ENCODE measurements at places on chromosomes 1 and 21.

GRCh38 chr1:191734321-191734720 lies 423.9 kb upstream of the RGS18 start:
- no peak for DNase-seq

GRCh38 chr21:44527983-44528633 lies 11.9 kb downstream of the KRTAP10-1 start:
- no peak for DNase-seq

GRCh38 chr1:165408518-165408917 lies 36.4 kb downstream of the RXRG start:
- DNase-seq: no peak

DNA sequence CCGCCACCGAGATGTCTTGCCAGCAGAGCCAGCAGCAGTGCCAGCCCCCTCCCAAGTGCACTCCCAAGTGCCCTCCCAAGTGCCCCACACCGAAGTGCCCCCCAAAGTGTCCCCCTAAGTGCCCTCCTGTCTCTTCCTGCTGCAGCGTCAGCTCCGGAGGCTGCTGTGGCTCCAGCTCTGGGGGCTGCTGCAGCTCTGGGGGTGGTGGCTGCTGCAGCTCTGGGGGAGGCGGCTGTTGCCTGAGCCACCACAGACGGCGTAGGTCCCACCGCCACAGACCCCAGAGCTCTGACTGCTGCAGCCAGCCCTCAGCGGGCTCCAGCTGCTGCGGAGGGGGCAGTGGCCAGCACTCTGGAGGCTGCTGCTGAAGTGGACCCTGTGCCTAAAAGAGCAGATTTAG lies 1.4 kb downstream of the LCE1F start:
- no peak for DNase-seq

- DNase-seq: no peak
Measured at GRCh38 chr1:176976225-176976624, 188.3 kb downstream of the ASTN1 start.

DNA sequence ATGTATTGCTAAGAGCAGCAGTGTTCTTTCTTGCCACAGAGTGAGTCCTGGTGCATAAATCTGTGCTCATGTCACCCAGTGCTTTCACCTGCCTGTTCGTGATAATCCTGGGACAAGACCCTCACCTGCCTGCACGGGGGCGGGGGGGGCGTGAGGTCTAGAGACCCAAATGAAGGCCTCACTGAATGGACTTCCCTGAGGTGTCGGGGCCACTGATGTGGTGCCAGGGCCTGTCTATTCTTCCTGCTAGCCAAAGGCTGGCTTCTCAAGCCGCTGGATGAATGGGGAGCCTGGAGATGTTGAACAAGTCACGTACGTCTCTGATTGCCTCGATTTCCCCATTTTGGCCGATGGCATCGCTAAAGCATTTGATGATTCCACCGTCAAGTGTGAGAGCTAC lies 118.8 kb upstream of the IRF2BP2 start:
- DNase-seq: no peak

DNA sequence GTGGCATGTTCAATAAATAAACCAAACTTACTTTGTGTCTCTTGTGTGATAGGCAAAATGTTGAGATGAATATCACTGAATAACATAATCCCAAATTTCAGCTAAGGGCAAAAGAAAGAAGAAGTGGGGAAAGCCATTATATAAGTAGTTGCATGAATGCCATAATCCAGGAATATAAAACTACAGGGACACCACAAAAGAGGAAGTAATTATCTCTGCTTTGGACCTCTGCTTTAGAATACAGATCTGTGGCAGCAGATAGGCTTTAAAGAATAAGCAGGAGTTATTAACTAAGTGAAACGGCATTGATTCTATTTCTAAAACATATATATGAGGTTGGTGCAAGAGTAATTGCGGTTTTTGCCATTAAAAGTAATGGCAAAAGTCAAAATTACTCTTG lies 288.5 kb upstream of the SNX7 start:
- no peak for DNase-seq

- no peak for DNase-seq
Measured at GRCh38 chr21:19785941-19786340, 1212.3 kb upstream of the NCAM2 start.

GRCh38 chr1:121440993-121441392 lies 256.2 kb downstream of the SRGAP2C start:
- no peak for DNase-seq

- no peak for DNase-seq
Measured at GRCh38 chr1:72140222-72140621, 142.1 kb downstream of the NEGR1 start.

GRCh38 chr1:234639961-234640360 lies 30.0 kb upstream of the IRF2BP2 start:
- DNase-seq: no peak

DNA sequence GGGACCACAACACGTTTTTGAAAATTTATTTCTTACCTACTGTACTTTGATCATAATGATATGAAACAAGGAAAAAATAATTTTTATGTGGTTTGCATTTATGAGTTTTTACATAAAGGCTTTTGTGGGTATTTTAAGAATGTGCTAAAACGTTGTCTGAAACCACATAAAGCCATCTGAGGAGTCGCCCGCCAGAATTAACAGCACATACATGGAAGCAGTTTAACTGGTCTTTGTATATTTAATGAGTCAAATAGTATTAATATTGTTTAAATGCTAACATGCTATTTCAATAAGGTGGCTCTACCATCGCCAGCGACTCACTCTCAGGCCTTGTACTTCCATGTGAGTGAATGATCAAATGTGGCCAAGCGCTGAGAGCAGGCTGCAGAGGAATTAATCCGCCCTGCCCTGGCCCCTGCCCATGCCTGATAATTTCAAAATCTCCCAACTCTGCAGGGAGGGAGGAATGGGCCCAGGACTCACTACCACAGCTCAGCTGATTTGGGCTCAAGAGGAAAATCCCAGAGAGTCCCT lies 49.6 kb downstream of the SLC66A1 start:
- DNase-seq: no peak

DNA sequence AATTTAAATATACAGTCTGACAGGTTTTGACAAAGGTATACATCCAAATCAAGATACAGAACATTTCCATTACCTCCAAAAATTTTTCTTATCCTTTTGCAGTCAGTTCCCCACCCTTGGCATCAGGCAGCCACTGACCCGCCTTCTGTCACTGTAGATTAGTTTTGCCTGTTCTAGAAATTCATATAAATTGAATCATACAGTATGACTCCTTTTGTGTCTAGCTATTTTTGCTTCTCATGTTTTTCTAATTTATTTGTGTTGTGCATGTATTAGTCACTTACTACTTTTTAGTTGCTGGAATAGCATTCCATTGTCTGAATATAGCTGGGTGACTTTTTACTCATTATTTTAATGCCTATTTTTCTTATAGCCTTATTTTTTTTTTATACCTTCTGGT lies 3.8 kb downstream of the UTP25 start:
- no peak for DNase-seq

- DNase-seq: no peak
Measured at GRCh38 chr1:174990382-174990999, 9.3 kb upstream of the CACYBP start.

- DNase-seq: no peak
Measured at GRCh38 chr1:116257341-116257767, 115.7 kb upstream of the ATP1A1 start.

GRCh38 chr1:194477908-194478307 lies 1291.5 kb upstream of the B3GALT2 start:
- DNase-seq: no peak

GRCh38 chr1:42429603-42430002 lies 26.2 kb downstream of the ZMYND12 start:
- no peak for DNase-seq

GRCh38 chr1:93015590-93015989 lies 54.3 kb upstream of the DIPK1A start:
- DNase-seq: no peak

- DNase-seq: no peak
Measured at GRCh38 chr1:200731654-200732332, 6.9 kb upstream of the CAMSAP2 start.

DNA sequence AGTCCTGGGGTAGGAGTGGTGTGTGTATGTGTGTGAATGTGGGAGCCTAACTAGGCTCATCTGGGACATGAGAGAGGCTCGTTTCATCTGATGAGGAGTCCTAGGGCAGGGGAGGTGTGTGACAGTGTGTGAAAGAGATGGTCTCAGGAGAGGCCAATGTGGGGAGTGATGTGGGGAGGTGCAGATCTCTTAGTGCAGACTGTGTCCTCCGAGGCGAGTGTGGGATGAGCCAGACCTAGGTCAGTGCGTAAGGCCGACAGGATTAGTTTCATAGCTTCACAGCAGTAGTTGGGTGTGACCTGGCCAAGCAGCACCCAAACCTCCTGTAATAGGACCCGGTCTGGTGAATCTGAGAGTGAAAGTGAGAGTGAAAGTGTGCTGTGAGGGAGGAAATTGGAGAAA lies 94.7 kb downstream of the LIPI start:
- no peak for DNase-seq

DNA sequence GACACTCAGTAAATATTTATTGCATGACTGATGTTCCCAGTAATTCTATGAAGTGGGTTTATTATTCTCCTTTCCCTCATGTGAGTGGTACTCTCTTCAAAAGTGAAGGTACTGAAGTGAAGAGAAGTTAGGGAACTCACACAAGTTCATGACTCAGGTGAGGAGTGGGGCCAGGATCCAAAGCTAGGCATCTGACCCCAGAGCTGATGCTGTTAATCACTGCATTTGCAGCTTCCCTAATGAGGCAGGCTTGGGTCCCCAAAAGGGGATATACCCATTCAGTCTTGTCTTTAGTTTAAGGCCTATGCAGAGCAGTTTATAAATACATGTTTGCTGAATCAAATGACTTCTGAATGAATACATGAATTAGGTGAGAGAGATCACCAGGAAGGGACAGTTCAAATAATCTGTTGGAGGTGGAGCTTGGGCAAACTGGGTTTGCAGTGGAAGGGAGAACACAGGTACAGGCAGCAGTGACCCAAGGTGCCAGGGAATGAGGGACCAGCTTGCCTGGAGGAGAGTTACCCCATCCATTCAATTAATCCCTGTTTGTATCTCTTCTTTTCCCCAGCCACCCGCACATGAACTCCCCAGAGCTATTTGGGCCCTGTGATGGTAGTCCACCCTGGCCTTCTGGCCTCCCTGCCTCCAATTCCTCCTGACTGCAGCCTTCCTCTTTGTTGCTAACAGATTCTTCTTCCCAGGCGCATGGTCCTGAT lies 2.0 kb downstream of the CD58 start:
- DNase-seq: no peak

DNA sequence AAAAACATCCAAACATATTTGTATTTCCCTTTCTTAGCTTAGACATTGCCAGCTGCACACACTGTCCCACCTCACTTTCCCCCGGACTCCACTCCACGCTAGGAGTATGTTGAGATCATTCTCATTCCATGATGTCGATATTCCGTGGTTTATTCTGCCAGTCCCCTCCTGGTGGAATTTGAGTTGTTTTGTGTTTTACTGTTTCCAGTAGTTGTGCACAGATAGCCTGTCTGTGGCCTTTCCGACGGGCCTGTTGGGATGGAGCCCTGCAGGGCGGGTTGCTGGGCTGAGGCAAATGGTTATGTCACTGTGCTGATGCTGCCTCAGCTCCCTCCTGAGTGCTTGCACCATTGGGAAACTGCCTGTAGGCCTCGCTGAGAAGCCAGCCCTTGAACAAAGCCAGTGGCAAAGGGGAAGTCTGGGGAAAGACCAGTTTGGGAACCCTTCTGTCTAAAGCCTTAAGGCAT lies 12.8 kb downstream of the TRAPPC10 start:
- no peak for DNase-seq

GRCh38 chr1:181057079-181057478 lies 23.3 kb downstream of the MR1 start:
- DNase-seq: no peak
